Natural killer cell (primary cell): ENCODE measurements at places on chromosomes 16 and 17. TPM values are rescaled to one million over a fixed set of nuclear protein-coding genes. Genes with fewer than 3 reads are reported as not detected.

- H3K4me1 ChIP-seq = peaks cover 7% of the 10 kb centered on the region
- H3K36me3 ChIP-seq = peaks cover 2% of the 10 kb centered on the region
- no peak for DNase-seq
- H3K27ac ChIP-seq = no peak overlapping the region
- no peak overlapping the region for H3K4me3 ChIP-seq
- H3K27me3 ChIP-seq = no peaks in the 10 kb centered on the region
These were observed 76.9 kb upstream of the GNG13 start for GRCh38 chr16:877242-878071.

GRCh38 chr17:19260958-19261357 is 23.8 kb downstream of the EPN2 start:
- no peaks in the 10 kb centered on the region for H3K4me1 ChIP-seq
- H3K27ac ChIP-seq = no peak overlapping the region
- no peak for DNase-seq
- no peaks in the 10 kb centered on the region for H3K27me3 ChIP-seq
- H3K4me3 ChIP-seq = no peak overlapping the region
- H3K36me3 ChIP-seq = no peaks in the 10 kb centered on the region

- no peak for DNase-seq
- peak overlapping the region; percentile 99 for H3K27ac ChIP-seq
- no peaks in the 10 kb centered on the region for H3K27me3 ChIP-seq
- peaks cover 50% of the 10 kb centered on the region for H3K4me1 ChIP-seq
- peak overlapping the region; percentile 55 for H3K4me3 ChIP-seq
- no peaks in the 10 kb centered on the region for H3K36me3 ChIP-seq
These were observed 16.5 kb upstream of the EEF2K start for GRCh38 chr16:22189473-22190080.

DNA sequence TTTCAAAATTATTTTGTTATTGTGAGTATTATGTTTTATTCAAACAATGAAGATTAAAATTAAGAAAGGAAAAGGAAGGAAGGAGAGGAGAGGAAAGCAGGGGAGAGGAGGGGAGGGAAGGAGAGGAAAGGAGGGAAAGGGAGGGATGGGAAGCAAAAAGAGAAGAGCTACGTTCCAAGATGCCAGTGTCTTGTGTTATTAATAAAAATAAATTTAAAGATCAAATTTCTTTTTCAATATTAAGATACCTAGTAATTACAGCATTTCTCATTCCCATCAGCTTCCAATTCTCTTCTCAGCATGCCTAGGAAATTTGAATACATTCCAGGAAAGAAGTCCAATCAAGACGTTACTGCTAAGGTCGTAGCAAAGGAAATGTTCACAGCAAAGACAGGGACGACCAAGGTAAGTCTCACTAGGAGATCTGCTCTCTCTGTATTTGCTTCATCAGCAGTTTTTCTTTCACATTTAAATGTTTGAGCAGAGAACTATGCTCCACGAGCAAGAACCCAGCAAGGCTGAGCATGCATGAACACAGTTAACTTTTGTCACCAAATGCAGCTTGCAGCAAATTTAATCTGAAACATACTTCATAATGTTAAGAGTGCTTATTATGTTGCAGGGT is 63.3 kb upstream of the HLF start:
- no peak for DNase-seq
- no peaks in the 10 kb centered on the region for H3K36me3 ChIP-seq
- no peak overlapping the region for H3K27ac ChIP-seq
- no peak overlapping the region for H3K4me3 ChIP-seq
- no peaks in the 10 kb centered on the region for H3K4me1 ChIP-seq

GRCh38 chr16:15849209-15849981 is 7.4 kb downstream of the MYH11 start:
- H3K27ac ChIP-seq = no peak overlapping the region
- no peaks in the 10 kb centered on the region for H3K36me3 ChIP-seq
- DNase-seq = no peak
- no peaks in the 10 kb centered on the region for H3K27me3 ChIP-seq

GRCh38 chr16:5059386-5060072 is 6.2 kb downstream of the C16orf89 start:
- no peak overlapping the region for H3K27ac ChIP-seq
- no peaks in the 10 kb centered on the region for H3K4me1 ChIP-seq
- no peaks in the 10 kb centered on the region for H3K27me3 ChIP-seq
- H3K4me3 ChIP-seq = no peak overlapping the region
- no peak for DNase-seq

GRCh38 chr17:75891022-75891604 is 5.6 kb downstream of the TRIM65 start:
- H3K27ac ChIP-seq = no peak overlapping the region
- no peaks in the 10 kb centered on the region for H3K27me3 ChIP-seq
- H3K4me1 ChIP-seq = peaks cover 16% of the 10 kb centered on the region
- no peak overlapping the region for H3K4me3 ChIP-seq

DNA sequence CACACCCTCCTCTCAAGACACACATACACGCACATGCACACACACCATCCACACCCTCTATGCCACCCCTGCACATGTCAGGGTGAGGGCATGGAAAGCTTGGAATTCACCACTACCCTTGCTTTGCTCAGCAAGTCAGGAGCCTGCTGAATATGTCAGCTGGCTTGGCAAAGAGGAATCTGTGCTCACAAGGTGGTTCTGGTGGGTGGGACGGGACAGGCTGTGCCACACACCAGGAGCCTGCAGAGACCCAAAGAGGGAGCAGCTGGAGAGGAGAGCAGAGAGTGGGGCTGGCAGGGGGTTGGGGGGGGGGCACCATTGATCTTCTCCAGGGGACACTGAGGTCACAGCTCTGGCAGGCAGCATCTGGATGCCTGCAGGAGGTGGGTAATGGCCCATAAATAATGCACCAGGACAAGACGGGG is 48.7 kb upstream of the NDRG4 start:
- H3K27ac ChIP-seq = no peak overlapping the region
- H3K4me3 ChIP-seq = no peak overlapping the region
- no peaks in the 10 kb centered on the region for H3K36me3 ChIP-seq
- H3K4me1 ChIP-seq = peaks cover 11% of the 10 kb centered on the region

- no peaks in the 10 kb centered on the region for H3K27me3 ChIP-seq
- no peak overlapping the region for H3K27ac ChIP-seq
- H3K4me1 ChIP-seq = no peaks in the 10 kb centered on the region
- DNase-seq = no peak
These were observed 54.6 kb downstream of the MRTFB start for GRCh38 chr16:14125708-14126107.

- DNase-seq = no peak
- H3K4me1 ChIP-seq = no peaks in the 10 kb centered on the region
- no peak overlapping the region for H3K4me3 ChIP-seq
- H3K27me3 ChIP-seq = no peaks in the 10 kb centered on the region
These were observed 4.0 kb upstream of the ABCA10 start for GRCh38 chr17:69232650-69233049.

Gene CBX8
- total RNA-seq = 4.0 TPM

Gene KRT33B
- total RNA-seq = not detected

Gene CIBAR2
- not detected for total RNA-seq

Gene METTL26
- 36.3 TPM for total RNA-seq

Gene HOXB7
- total RNA-seq = 0.45 TPM

Gene NEUROD2
- not detected for total RNA-seq

Gene CA7
- total RNA-seq = not detected

Gene PKD1
- 105 TPM for total RNA-seq
